H4 (cell line): ENCODE measurements at places on chromosomes 13 and 19. TPM values are rescaled to one million over a fixed set of nuclear protein-coding genes. Genes with fewer than 3 reads are reported as not detected.
A peak's percentile ranks its signal among the peaks of the same experiment; 100 is the strongest.

- no peak for DNase-seq
Observed at GRCh38 chr19:31232871-31233270, 116.4 kb downstream of the TSHZ3 start.

DNA sequence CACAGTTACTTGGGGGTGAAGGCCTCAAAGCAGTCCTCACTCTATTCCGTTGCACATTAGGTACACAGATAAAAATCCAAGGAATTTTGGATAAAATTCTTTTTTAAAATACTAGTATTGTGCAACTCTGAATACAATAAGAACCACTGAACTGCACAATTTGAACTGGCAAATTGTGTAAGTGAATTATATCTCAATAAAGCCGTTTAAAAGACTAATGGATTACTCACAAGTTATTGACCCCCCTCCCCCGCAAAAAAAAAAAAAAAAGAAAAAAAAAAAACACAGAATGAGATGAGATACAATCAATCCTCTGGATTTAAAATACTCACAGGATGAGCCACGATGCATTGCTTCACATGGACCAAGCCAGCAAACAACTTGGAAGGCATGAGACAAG, 86.4 kb downstream of the CRYL1 start:
- no peak for DNase-seq

- peak; percentile 89 for DNase-seq
Observed at GRCh38 chr19:50333235-50333736, 4.1 kb upstream of the KCNC3 start.

DNA sequence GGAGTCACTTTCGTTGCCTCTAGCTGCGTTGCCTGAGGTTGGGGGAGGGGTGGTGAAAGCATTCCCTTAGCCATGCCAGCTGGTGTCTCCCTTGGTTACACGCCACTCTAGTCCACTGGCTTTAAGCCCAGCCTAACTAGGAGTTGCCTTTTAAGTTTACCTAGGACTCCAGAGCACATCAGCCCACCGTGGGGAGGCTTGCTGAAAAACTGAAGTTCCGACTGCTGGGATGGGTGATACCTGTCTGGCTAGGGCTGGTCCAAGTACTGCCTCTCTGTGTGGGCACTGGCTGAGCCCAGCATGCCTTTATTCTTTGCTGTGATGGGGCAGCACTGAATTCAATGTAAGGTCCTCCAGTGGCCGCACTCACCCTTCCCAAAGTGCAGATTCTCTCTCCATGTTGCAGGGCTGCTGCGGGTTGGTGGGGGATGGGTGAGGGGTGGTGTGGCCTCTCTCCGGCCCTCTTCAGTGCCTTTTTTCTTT, 11.8 kb upstream of the CEACAM1 start:
- DNase-seq: peak; percentile 36

GRCh38 chr13:24251525-24251924, 57.9 kb upstream of the C1QTNF9 start:
- DNase-seq: no peak

- no peak for DNase-seq
Observed at GRCh38 chr19:3024509-3024869, 4.6 kb downstream of the TLE2 start.

GRCh38 chr13:81283062-81283461, 942.1 kb upstream of the SPRY2 start:
- DNase-seq: no peak

DNA sequence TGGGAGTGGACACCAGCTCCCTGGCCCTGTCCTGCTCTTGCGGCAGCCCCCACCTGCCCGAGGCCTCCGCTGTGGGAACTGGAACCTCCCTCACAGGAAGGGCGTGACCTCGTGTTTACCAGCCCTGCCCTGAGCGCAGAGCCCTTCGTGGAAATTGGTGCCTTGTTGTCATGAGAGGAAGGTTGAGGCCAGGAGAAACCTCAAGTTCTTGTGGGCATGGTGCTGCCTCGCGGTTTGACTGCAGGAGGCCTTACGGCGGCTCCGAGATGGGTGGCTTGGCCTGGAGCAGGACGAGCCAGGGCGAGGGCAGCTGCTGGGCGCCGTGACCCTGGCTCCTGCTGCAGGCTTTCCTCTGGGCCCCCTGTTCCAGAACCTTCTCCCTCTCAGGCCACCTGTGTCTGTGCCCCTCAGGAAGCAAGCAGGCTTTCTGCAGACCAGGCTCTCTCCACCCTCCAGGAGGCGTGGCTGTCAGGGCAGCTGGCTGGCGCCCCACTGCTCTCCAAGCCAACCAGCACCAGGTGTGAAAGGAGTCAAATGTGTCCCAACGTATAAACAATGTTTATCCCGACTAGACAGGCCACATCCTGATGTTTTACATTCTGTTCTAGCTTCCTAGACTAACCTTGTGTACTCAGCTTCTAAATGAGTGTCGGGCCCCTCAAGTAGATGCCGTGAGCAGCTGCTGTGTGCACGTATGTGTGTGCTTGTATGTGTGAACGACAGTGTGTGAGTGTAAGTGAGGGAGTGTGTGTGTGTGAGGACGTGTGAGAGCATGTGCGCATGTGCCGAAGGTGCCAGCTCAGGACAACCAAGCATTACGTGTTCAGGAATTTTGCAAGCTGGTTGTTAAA, 10.4 kb upstream of the RASA3 start:
- DNase-seq: peak; percentile 40

- peak; percentile 65 for DNase-seq
Observed at GRCh38 chr13:19860884-19861655, 2.4 kb downstream of the ZMYM5 start.

DNA sequence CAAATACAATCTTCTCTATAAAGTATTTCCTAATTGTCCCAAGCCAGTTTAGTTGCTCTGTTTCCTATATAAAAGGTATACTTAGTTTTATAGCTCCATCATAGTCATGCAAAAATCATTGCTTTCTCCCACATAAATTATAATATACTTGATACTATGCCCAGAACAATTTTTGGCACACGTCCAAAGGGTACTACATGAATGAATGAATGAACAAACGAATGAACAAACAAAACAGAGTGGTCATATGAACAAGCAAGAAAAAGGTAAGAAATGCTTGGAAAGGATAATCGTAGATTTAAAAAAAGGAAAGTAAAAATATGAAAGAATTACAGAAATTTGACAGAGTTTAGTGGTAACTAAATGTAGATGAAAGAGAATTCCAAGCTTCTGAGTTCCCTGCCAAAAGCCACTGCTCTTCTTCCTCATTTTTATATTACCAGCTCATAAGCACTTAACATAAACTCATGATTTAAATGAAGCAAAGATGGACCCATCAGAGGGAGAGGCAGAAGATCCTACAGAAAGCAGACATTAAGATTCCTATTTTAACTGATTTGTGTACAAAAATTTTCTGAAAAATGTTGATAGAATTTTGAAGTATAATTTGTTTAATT, 123.2 kb downstream of the ENOX1 start:
- no peak for DNase-seq

DNA sequence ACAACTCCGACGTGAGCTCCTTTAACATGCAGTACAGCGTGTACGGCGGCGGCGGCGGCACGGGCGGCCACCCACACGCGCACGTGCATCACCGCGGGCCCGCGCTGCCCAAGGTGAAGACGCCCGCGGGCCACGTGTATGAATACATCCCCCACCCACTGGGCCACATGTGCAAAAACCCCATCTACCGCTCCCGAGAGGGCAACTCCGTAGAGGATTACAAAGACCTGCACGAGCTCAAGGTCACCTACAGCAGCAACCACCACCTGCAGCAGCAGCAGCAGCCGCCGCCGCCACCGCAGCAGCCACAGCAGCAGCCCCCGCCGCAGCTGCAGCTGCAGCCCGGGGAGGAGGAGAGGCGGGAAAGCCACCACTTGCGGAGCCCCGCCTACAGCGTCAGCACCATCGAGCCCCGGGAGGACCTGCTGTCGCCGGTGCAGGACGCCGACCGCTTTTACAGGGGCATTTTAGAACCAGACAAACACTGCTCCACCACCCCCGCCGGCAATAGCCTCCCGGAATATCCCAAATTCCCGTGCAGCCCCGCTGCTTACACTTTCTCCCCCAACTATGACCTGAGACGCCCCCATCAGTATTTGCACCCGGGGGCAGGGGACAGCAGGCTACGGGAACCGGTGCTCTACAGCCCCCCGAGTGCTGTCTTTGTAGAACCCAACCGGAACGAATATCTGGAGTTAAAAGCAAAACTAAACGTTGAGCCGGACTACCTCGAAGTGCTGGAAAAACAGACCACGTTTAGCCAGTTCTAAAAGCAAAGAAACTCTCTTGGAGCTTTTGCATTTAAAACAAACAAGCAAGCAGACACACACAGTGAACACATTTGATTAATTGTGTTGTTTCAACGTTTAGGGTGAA, 6.6 kb downstream of the SLITRK5 start:
- DNase-seq: no peak

- DNase-seq: no peak
Observed at GRCh38 chr13:33383724-33384577, 98.4 kb upstream of the STARD13 start.

DNA sequence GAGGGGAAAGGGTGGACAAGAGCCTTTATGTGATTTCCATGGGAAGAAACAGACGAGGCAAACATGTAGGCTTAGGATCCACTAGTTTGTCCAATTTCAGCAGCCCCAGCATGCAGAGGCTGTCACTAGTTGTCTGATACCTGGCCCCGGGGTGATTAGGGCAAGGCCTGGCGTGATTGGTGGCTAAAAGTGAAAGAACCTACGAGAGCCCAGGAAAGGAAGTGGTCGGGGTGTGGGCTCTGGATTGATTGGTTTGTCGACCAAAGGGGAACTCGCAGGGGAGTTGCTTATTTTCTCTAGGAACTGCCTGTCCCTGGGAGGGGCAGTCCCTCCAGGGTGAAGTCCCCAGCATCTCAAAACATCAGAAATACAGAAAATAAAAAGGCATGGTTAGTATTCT, 64.2 kb upstream of the UQCRFS1 start:
- DNase-seq: no peak

DNA sequence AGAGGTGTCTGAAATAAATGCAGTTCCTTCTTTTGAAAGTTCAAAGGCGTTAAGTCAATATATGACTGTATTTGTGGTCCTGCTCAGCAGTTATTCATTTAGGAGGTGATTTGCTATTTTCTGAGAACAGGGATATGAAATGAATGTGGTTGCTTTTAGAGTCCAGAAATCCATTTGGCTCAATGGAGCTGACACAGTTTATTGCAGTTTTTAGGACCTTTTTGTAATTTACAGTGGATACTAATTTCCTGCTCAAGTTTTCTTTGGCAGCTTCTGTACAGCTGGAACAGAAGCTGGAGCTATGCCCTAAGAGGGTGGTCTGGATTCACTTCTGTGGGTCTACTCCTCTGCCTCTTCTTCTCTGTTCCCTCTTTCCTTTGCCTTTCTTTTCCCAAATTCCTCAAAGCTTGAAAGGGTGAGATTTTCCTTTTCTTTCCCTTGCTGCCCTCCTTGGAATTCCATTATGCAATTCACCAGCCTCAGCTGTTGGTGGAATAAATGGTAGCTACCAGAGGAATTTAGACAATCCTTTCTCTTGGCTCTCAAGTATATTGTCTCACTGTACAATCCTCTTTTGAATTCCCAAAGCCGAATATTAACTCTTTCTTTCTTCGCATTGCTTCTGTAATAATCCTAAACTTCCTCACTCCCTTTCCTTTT, 39.9 kb downstream of the ITGBL1 start:
- DNase-seq: no peak

The ERICH4 gene
- total RNA-seq: not detected in 2 replicates

The CCDC70 gene
- total RNA-seq: not detected in 2 replicates

The ZNF865 gene
- total RNA-seq: 1.0 TPM in 2 replicates

The FLT1 gene
- 0.25 and 0.43 TPM in 2 replicates for total RNA-seq

The C19orf38 gene
- total RNA-seq: not detected in 2 replicates

The F2RL3 gene
- total RNA-seq: 0.21 TPM in 1 of 2 replicates, not detected in the other

The NDUFA7 gene
- total RNA-seq: 57.7 and 71.5 TPM in 2 replicates

The AZU1 gene
- not detected in 2 replicates for total RNA-seq

The CDC42EP5 gene
- total RNA-seq: 5.1 and 7.0 TPM in 2 replicates

The DCT gene
- 0.14 and 0.27 TPM in 2 replicates for total RNA-seq
